ENCODE measurements at places on chromosomes 1 and 21. TPM values are rescaled to one million over a fixed set of nuclear protein-coding genes. Genes with fewer than 3 reads are reported as not detected.

MCOLN2 gene
- total RNA-seq, result 0.74 TPM

RIPPLY3 gene
- not detected for total RNA-seq

DNA sequence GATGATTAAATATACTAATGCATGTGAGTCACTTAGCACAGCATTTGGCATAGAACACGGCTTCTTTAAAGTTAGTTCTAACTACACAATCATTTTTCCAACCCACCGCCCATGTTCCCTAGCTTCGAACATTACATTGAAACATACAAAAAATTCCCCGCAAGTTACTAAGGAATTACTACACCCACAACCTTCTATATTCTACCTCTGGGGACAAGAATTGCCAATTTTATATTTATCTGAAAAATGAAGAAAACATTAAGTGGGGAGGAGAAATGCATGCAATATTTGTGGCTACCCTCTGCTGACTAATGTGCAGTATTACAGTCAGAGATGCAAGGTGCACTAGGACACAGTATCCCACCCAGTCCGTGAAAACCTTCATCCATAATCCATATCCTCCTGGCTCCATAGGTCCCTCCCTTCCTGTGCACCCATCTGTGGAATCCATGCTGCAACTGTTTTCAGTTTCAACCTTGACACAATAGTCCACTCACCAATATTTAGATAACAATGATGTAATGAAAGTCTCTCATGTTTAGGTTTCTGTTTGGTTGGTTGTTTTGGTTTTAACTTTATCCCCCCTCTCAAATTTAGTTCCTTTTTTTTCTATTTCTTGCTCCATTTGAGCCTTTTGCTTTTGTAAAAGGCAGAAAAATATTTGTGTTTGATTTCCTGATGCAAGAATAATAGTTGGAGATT is 31.6 kb downstream of the RGS5 start:
- no peak for DNase-seq

FUBP1 gene
- total RNA-seq, result 58.9 TPM

- DNase-seq, result no peak
Measured at GRCh38 chr1:179509384-179509783, 66.4 kb downstream of the NPHS2 start.

KLF17 gene
- total RNA-seq, result not detected

DNA sequence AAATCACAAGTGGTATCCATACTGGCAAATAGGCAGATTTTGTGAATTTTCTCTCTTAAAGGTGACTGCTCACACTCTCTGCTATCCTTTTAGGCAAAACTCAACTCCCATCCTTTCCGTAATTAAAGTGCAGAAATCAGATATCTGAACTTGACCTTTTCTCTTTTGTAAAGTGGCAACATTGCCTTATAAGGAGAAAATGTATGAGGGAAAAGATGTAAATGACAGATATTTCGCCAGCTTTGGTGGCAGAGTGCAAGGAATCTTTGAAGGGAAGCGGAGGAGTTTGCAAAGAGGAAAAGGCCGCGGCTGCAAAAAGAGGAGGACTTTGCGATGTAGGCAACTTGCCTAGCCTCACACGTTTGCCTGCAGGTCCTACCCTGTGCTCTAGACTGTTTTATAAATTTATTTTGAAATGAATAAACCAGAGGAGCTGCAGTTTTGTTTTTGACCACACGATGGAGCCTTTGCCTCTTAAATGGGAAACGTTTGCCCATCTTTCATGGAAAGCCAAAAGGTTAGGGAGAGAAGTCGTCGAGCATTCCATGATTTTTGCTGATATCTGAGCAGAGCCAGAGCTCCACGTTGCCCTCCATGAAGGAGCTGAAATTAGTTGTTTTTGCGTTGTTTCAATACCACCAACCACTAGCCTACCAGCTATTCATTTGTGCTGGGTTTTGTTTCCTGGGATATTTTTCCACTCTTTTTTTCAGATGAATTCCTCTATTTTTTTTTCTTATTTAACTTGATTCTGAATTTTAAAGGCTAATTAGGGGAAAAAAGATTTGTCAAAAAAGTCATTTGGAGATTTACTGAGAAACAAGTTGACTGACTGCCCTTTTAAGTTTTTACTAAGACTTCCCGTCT is 242.3 kb downstream of the LMX1A start:
- no peak for DNase-seq

DNA sequence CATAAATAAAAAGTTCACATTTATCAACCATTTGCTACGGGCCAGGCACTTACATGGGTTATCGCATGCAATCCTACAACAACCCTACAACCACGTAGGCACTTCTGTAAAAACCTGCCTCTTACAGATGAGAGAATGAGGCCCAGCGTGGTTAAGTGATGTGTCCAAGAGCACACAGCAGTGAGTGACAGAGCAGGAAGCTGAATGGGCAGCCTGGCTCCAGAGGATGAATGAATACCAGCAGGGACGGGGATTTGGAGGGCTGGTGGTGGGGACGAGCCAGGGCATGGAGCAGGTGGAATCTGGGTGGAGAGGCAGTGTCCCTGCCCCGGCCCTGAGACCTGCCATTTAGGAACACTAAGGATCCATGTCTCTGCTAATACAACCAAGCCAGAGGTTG is 35.5 kb downstream of the SYF2 start:
- DNase-seq, result peak; percentile 8

- DNase-seq, result no peak
Measured at GRCh38 chr1:38376577-38376976, 330.0 kb upstream of the POU3F1 start.

CR2 gene
- total RNA-seq, result not detected

DNA sequence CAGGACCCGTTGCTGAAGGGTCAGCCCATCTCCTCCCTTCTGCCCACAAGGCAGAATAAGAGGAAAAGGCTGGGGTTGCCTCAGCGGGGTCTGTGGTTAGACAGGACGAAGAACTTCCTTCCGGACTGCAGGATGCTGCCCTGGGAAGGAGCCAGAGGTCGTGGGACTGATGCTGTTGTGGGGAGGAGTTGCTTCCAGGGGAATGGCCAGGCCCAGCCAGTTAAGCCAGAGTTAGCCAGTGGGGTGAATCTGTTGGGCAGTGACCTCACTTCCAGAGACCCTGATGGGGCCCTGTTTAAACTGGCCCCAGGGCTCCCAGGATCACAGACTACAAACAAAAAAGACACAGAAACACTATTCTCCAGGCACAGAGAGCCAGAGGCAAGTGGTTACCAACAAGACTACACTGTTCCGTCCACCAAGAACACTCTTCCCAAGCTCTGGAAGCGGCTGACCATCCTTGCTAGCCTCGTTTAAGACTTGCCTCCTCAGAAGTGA is 13.0 kb downstream of the FAM229A start:
- peak; percentile 72 for DNase-seq

DNA sequence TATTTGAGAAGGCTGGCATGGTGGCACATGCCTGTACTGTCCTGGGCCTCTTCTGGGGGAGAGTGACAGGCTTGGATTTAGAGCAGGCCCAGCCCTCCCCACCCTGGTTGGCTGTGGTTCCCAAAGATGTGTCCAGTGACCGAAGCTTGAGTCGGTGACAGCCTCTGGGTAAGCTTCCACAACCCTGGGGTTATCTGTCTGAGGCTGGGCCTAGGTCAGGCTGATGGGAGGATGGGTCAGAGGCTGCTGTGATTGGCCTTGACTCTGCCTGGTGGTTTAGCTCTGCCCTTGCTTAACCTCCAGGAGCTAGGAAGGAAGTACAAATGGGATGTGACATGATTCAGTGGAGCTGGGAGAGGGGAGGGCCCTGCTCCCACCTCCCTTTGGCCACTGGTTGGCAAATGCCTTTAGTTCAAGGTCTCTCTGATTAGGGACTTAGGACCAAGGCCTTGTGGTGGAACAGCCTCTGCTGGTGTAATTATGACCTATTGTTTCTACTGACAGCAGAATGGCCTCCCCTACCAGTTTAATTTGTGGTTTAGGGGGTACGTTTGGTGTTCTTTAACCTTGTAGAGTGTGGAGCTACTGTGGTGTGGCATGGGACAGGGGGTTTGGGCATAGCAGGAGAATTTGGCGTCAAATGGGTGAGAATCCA is 16.6 kb downstream of the NUDC start:
- DNase-seq, result no peak

GRCh38 chr1:193083365-193084088 is 21.7 kb downstream of the GLRX2 start:
- no peak for DNase-seq

MYOG gene
- not detected for total RNA-seq

NPHS2 gene
- not detected for total RNA-seq

- no peak for DNase-seq
Measured at GRCh38 chr1:231203259-231204057, 37.6 kb upstream of the GNPAT start.

Measured in right cardiac atrium (tissue), 5 donors.